ENCODE measurements at places on chromosomes 13 and 19.

- DNase-seq = no peak
Measured at GRCh38 chr19:16328824-16329482, 4.3 kb downstream of the KLF2 start.

DNA sequence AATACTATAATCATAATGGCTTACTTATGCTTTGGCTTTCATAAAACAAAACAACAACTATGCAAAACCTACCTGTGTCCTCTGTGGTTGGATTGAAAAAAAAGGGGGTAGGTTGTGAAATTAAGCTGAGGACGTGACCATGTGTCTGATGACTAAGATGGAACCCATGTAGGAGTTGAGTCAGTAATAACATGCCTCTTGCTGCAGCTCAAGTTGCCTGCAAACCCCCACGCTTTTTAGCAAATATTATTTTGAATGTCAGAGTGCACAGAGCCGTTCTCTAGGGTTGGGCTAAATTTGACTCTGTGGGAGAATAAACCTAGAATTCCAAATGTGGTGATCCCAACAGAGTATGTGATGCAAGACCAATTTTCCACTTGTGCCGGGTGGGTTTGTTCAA lies 209.3 kb downstream of the KCNRG start:
- DNase-seq = no peak

DNA sequence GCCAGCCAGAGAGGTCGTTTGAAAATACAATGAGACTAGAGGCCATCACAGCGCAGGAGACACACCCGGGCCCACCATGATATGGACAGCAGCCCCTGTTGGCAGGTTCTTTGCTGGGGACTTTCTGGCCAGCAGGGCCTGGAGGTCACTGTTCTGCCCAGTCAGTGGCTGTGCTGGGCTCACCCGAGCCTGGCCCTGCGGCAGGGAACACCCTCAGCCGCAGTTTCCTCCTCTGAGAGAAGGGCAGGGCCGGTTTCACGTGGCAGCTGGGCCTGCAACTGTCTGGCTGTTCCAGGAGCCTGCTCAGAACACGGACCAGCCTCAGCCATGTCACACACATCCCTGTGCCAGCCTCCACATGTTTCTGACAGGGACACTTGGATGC lies 39.4 kb downstream of the ADPRHL1 start:
- DNase-seq = no peak

DNA sequence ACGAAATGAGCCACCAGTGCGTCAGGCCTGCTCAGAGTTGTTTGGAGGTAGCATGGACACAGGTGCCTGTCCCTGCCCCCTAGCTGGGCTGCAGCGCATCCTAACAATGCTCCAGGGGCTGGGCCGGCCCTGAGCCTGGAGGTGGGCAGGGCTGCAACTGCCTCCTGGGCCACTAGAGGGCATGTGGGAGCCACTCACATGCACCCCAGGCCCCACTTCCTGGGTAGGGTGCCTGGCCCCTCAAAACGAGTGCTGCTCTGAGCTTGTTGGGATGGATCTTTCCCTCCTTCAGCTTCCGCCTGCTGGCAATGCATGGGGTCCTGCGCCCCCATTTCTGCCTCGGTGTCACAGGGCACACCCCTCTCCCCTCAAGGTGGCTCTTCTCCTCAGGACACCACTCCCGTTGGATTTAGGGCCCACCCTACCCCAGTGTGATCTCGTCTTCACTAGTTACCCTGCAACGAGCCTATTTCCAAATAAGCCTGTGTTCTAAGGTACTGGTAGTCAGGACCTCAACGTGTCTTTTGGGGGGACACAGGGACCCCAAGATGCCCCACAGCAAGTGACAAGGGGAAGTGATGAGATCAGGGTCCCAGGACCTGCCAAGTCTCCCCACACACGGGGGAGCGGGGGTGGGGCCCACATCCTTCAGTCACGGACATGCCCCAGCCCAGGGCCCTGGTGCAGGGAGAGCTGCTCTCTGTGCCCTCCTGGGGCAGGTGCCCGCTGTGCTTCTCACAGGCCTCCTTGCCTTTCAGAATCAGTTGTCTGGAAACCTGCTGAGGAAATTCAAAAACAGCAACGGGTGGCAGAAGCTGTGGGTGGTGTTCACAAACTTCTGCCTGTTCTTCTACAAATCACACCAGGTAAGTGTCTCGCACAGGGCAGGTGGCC lies 131.3 kb downstream of the STK24 start:
- peak; percentile 71 for DNase-seq

- no peak for DNase-seq
Measured at GRCh38 chr13:99724633-99725517, 223.6 kb downstream of the TM9SF2 start.

DNA sequence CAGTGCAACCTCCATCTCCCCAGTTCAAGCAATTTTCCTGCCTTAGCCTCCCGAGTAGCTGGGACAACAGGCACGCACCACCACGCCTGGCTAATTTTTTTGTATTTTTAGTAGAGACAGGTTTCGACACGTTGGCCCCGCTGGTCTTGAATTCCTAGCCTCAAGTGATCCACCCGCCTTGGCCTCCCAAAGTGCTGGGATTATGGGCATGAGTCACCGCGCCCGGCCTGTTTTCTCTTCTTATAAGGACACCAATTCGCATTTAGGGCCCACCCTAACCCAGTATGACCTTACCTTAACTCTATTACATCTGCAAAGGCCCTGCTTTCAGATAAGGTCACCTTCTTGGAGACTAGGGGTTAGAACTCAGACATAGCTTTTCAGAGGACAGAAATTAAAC lies 35.1 kb downstream of the TMEM161A start:
- no peak for DNase-seq

DNA sequence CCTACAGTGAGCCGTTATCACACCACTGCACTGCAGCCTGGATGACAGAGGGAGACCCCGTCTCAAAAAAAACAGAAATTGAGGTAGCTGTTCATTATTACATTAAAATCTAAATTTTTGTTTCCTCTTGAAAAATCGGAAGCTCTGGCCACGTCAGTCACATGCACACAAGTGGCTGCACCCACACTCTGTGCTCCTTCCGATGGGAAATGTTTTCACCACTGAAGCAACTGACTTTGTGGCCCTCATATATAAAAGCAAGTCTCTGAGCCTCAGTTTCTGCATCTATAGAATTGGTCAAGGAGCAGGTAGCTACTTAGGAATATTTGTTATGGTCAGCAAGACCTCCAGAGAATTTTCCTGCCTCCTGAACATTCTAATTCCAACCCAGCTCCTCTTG lies 4.5 kb downstream of the LRRC25 start:
- DNase-seq = no peak

- no peak for DNase-seq
Measured at GRCh38 chr13:110734561-110734960, 21.1 kb downstream of the ING1 start.

- no peak for DNase-seq
Measured at GRCh38 chr13:45004096-45004495, 14.8 kb downstream of the GPALPP1 start.

DNA sequence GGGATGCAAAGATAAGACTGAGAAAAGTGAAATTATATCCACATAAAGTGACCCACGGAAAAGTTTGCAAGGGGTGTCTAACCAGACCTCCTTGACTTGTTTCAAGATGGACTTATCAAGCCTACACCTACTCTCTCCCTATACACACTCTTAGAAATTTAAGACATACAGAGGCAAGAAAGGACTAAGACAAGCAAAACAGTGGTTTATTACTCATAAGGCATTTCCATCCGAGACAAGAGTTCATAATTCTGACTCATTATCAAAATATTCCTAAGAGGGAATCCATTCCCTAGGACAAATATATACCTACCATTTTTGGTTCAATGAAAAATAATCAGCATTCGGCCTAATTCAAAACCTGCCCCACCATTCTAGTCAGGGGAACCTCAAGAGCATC lies 232.6 kb upstream of the GPC6 start:
- DNase-seq = no peak

GRCh38 chr19:33402421-33403220 lies 29.1 kb downstream of the CEBPG start:
- peak; percentile 12 for DNase-seq

DNA sequence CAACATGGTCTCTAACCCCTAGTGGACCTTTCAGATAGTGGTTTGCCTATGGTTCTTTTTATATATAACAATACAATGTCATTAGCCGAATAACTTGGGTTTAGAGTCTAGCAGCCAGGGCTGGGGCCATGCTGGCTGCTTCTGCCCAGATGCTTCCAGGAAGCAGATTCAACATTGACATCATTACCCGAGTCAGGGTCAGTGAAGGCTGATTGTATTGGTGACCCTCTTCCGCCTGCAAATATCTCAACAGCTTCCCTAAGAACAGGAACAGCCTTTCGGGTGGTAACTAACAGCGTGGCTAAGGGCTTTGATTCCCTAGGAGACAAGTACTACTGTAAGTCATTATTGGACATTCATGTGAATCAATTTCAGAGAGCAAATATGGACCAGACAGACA lies 476.4 kb downstream of the UQCRFS1 start:
- DNase-seq = no peak

DNA sequence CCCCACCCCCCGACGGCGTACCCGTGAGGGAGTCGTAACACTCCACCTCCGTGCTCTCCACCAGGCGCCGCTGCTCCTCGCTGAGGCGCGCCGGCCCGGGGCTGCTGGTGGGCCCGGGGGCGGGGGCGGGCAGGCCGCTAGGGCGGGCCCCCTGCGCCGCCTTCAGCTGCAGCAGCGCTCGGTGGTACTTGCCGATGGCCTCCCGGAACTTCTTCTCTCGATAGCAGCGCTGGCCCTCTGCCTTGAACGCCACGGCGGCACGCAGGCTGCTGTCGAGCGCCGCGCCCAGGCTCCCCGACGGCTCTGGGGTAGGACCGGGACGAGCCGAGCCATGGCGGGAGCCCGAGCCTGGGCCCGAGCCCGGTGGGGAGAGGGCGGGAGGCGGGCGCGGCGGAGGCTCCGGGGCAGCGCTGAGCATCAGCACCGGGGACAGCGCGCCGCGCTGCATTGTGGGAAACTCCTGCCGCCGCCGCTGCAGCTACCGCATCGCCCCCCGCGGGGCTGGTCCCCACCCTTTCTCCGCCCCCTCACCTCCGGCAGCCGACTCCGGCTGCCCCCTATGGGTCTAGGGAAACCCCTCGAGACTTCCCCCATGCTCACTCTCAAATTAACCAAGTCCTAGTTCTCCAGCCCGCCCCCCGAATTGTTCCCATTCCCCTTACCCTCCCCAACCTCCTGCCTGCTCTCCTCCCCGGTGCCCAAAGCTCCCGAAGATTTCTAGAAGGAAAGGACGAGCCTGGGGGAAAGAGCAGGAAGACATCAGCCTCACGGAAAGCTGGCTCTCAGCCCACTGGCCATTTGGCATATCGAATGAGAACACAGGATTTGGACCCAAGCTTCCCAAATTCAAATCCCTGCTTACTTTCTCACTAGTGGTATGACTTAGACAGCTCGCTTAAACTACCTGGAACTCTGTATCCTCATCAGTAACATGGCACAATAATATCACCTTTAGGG lies at the start of gene TTC9B:
TTC9B (minus strand) TSS at position 451 of the 957 bp plus-strand sequence; CDS start at position 448, 3 bp downstream.
- peak; percentile 19 for DNase-seq

DNA sequence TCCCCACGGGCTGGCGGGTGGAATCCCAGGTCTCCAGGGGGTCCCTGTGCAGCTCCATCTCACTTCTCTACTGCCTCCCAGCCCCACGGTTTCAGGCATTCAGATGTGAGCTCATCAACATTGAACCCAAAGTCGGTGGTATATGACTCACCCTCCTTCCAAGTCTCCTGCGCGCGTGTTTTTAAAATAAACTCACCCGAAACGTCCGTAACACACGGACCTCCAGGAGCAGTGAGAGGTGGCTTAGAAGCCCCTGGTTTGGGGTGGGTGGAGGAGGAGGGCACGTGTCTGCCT lies 14.0 kb upstream of the CRTC1 start:
- DNase-seq = no peak

- DNase-seq = no peak
Measured at GRCh38 chr13:77528834-77529500, 6.5 kb upstream of the SCEL start.

Data from KBM-7 (cell line).